ENCODE measurements at places on chromosomes 7 and 10.

DNA sequence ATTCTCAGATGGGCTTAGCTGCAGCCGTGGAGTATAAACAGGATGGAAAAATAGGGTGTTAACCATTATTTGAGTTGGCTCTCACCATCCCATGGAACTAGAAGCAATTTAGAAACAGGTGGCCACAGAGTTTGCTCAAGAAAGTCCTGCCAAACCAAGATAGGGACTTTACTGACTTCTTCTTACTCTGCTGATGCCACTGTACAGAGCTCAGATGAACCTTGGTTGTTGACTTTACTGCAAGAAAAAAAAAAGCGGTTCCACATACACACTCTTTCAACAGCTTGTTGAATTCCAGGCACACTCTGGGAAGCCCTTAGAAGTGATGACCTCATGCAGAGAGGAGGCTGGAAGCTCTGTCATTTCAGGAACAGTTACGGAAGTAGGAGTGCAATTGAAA is 753.4 kb downstream of the NRG3 start:
- DNase-seq, result no peak

- DNase-seq, result no peak
Measured at GRCh38 chr7:49159536-49159935, 235.2 kb downstream of the CDC14C start.

DNA sequence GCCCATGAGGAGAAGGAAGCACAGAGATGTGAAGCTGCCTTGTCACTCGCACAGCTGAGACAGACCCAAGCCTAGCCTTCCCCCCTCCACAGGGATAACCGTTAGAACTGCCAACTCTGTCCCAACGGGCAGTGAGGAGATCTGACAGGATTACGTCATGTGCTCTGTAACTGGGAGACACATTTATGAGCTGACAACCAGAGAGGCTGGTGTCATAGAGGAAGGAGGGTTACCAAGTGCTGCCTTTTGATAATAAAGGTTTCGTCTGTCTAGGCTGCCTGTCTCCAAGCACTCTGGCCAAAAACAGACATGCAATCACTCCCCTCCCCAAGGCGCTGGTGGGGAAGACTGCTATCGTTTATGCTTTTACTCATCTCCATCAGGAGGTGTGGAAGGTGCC is 165.9 kb downstream of the PLXNA4 start:
- DNase-seq, result no peak

- no peak for DNase-seq
Measured at GRCh38 chr7:31077484-31078362, 25.6 kb downstream of the ADCYAP1R1 start.

Data from stimulated activated CD8-positive, alpha-beta memory T cell treated with anti-CD3 and anti-CD28 coated beads, Interleukin-4, amount 100 ng/mL, for 24 hours (primary cell).